Breast epithelium (tissue), 4 donors: ENCODE measurements at places on chromosomes 5 and 9. TPM values are rescaled to one million over a fixed set of nuclear protein-coding genes. Genes with fewer than 3 reads are reported as not detected.

DNA sequence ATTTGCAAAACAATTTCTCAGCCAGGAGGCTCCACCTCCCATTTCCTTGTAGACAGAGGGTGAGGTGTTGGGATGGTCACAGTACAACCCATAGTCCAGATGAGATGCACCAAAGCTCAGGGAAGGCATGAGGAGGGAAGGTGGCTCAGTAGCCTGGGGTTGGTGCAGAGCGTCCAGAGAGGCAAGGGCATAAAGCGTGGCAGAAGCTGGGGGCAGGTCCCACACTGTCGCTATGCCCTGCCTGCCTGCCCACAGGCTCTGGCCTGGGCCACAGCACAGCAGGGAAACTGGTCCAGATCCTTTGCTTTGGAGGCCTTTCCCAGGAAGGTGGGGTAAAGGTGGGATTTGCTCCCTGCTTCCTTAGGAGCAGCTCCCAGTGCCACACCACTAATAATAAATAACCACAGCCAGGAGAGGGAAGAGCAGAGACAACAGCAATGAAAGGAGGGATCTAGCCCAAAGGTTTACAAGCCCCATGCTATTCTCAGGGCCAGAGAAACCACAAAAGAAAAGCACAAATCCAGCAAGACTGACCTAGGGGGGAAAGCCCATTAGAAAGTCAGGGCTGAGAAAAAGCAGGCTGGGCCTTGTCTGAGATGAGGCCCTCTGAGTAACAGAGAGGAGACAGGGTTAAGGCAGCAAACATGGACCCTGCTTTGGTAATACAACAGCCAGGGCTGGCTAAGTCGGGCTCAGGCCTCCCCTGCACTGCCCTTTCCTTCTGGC is 27.2 kb downstream of the PCDHGC5 start:
- no peak for DNase-seq

QRFP gene
- total RNA-seq = not detected

FYB1 gene
- total RNA-seq = 17.9 TPM

- no peak for DNase-seq
Observed at GRCh38 chr9:128735373-128735772, 11.4 kb upstream of the ZDHHC12 start.

- DNase-seq = no peak
Observed at GRCh38 chr9:89658931-89659330, 54.1 kb downstream of the GADD45G start.

GRCh38 chr9:125189011-125189360 is 617 bp downstream of the PPP6C start:
- no peak for DNase-seq

CCDC192 gene
- not detected for total RNA-seq

C1QTNF2 gene
- 0.44 TPM for total RNA-seq

IFNA17 gene
- total RNA-seq = not detected

CCNI2 gene
- total RNA-seq = 2.0 TPM

GRCh38 chr9:132589148-132590036 is 7.0 kb downstream of the BARHL1 start:
- no peak for DNase-seq

DNA sequence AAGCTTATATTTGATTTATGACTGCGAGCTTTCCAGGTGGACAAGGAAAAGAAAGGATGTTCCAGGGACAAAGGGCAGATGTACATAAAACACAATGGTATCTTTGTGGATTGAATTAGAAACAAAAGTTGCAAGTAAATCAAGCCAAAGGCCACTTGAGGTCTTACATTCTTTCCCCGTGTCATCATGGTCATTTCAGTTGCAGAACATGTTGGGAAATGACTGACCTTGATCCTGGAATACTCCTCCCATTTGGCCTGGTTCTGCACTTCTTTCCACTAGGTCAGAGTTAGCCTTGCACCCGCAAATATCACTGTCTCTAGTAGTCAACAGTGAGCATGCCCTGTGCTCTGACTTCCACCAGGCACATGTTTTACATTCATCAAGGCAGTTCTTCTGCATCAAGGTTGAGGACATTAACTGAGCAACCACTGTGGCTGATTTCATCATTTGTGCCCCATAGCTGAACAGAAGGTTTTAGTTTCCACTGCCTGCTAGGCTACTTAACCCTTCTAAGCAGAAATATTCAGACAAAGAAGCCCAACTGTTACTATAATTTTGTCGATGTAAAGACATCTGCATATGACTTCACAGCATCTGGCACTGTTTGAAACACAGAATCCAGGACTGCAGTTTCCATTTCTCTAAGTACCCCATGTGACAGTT is 1161.7 kb upstream of the DMAC1 start:
- DNase-seq = no peak

- DNase-seq = no peak
Observed at GRCh38 chr5:83562791-83563557, 91.4 kb downstream of the VCAN start.

DNA sequence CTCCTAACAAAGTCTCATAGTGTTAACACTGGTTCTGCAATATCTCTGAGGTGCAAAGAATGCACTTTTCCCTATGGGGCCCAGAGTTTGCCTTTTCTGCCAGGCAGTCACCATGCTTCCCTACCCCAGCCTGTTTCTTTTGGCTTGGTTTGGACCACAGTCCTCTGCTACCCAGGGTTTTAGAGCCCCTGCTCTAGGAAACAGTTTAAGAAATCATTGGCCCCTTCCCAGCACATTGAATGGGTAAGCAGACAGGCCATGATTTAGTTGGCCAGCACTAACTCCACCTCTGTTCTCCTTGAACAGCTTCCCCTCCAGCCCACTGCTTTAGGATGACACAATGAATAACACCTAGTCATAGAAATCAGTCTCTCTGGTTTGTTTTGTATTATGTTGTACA is 73.2 kb downstream of the UBAP1 start:
- DNase-seq = no peak

GRCh38 chr9:8183618-8184017 is 384.0 kb upstream of the DMAC1 start:
- DNase-seq = no peak

DNA sequence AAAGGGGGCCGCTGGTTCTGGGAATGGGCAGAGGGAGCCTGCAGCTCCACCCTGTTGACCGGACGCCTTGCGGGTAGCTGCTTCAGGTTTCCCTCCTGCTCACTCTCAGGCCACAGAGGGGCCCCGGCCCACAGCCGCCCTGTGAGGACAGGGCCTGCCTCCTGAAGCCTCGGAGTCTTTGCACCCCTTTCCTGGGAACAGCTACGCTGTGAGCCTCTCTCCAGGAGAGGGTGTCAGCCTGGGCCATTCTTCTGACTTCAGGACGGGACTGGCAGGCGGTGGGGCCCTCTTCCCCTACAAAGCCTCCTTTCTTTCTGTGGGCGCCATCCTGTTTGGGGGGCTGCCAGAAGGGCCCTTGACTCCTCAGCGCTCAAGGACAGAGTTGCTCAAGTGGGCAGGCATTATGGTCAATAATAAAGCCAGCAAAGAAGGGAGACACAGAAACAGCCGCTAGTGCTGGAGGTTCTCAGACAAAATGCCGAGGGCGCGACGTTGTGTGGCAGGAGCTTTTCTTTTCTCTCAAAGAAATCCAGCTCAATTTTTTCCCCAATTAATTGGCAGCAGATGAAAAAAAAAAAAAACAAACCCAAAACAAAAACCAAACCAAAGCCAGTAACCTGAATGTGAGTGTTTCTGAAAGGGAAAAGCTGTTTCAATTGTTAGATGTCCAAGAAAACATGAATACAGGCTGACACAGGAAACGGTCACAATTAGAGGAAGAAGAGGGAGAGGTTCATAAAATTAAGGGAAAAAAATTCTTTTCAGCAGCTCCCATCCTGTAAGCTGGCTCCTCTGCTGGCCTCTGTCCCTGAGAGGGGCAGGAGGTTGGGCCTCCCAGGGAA is 12.8 kb upstream of the SLC25A51 start:
- DNase-seq = no peak

DNA sequence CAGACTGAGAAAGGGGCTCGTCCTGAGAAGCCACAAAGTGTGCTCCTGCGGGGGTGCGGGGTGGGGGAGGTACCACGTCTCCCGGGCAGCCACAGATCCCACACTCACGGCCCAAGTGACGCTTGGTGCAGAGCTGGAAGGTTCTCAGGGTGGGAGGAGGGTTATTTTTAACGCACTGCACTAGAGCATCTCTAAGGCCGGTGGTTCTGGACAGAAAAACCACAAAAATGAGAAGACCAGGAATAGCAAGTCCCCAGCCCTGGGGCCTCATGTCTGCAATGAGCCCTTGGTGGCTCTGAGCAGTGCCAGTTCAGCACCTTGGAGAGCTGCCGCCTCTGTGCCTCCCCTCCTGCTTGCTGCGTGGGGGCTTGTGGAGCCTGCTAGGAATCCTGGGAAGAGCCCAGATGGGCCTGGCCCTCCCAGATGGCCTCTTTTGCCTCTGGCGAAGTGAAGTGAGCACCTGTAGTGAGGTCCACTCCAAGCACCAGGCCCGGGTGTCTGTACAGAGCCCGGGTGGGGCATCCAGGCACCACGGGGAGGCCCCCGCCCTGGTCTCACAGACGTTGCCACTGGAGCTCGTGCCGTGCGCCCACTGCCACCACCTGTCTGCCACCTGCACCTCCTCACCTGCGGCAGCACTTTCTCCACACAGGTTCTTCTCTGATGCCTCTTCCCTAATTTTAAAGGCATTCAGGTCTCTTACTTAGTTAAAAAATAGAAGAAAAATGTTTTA is 48.9 kb upstream of the CACNA1B start:
- DNase-seq = no peak

DNA sequence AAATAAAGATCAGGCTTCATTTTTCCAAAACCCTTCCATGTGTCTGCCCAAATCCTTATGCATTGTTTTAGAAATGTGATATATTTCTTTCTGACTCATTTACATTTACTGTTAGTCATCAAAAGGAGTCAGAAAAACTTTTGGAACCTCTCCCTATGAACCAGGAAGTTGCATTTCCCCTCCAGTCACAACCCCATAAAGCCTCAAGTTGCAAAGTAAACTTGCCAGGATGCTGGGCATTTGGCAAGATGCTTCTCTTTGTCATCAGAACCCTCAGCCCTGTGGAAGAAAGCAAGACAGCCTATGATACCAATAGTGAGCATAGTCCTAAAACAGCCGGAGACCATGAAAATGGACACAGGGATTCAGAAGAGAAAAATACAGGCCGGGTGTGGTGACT is 84.2 kb downstream of the MUSK start:
- no peak for DNase-seq

SPATA31D4 gene
- not detected for total RNA-seq

- DNase-seq = no peak
Observed at GRCh38 chr5:158621391-158621790, 478.3 kb downstream of the EBF1 start.

DNA sequence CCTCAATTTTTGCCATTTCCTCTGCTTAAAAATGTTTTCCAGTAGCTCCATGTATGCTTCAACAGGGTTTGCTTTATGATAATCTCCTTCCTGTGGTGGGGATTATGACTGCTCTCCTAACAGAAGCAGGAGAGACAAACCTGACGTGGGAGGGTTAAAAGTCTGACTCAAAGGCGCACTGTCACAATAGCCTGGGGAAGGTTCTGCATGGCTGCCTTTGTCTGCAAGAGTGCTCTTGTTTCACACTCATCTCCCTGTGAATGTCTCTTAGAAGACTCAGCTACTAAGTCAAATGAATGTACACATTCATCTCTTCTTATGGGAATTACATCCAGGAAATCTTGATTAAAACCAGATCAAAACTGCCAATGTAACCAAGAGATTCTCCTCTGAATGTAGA is 90.9 kb upstream of the MTAP start:
- DNase-seq = no peak

- no peak for DNase-seq
Observed at GRCh38 chr5:111743988-111744387, 13.0 kb downstream of the NREP start.

- DNase-seq = no peak
Observed at GRCh38 chr9:21657966-21658667, 144.3 kb upstream of the MTAP start.

GRCh38 chr5:94901191-94901979 is 282.9 kb downstream of the SLF1 start:
- DNase-seq = no peak

GFPT2 gene
- 52.5 TPM for total RNA-seq

DNA sequence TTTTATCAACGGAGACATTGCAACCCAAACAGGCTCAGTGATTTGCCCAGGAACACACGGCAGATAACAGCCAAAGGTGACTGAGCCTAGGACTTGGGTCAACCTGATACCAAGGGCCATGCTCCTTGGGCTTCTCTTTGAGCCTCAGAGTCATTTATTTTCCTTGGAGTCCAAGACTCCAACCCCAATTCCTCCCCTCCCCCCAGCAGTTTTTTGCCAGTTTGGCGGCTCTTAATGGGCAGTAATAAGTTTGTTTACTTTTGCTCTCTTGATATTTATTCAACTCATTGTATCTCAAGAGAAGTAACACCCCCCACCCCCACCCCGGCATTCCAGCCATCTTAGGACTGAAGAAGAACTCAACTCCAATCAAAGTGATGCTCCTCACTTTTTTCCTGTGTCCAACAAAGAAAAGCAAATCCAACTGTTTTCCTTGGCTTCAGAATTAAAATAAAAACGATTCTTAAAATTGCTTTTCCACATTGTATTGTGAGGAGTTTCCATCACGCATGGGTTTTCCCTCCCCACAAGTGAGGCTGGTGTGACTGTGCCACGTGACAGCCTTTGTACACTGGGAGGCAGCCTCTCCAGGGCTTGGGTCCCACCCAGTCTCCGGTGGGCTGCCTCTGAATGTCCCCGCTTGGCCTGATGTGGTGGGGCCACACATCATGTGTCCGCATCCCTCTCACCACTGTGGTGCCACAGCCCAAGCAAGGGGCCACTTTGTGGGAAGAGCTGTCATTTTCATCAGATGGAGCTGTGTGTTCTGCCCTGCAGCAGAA is 9.1 kb downstream of the ANGPTL2 start:
- DNase-seq = no peak

DNA sequence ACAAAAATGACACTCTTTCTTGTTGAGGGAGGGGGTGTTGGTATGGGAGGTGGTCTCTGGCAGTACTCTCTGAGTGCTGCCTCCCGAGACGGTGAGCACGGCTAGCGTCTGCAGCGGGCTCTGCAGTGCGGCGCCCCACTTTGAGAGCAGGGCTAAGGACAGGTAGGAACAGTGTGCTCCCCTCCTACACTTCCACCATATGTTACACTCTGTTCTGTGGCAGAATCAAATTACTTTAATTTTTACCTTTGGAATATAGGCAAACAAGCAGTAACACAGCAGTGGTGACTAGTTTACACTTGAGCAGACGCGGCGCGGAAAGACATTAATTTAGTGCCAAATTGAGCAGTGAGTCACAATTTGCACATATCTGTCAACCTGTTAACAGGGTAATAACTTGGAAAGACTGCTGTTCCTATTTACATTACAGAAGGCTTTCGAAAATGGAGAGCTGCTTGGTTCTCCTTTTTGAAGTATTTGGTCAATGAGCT is 136.3 kb downstream of the MED27 start:
- no peak for DNase-seq

- no peak for DNase-seq
Observed at GRCh38 chr5:32785611-32786254, 74.6 kb downstream of the NPR3 start.

- DNase-seq = no peak
Observed at GRCh38 chr5:44969825-44970224, 161.1 kb downstream of the MRPS30 start.

KIF24 gene
- total RNA-seq = 2.6 TPM

- no peak for DNase-seq
Observed at GRCh38 chr5:35182910-35183535, 47.3 kb downstream of the PRLR start.

- no peak for DNase-seq
Observed at GRCh38 chr5:147504535-147504934, 5.3 kb downstream of the DPYSL3 start.

- DNase-seq = no peak
Observed at GRCh38 chr9:132586830-132587591, 4.6 kb downstream of the BARHL1 start.

HSD17B3 gene
- not detected for total RNA-seq
